ENCODE measurements at places on chromosomes 16 and 17. TPM values are rescaled to one million over a fixed set of nuclear protein-coding genes. Genes with fewer than 3 reads are reported as not detected.

DNA sequence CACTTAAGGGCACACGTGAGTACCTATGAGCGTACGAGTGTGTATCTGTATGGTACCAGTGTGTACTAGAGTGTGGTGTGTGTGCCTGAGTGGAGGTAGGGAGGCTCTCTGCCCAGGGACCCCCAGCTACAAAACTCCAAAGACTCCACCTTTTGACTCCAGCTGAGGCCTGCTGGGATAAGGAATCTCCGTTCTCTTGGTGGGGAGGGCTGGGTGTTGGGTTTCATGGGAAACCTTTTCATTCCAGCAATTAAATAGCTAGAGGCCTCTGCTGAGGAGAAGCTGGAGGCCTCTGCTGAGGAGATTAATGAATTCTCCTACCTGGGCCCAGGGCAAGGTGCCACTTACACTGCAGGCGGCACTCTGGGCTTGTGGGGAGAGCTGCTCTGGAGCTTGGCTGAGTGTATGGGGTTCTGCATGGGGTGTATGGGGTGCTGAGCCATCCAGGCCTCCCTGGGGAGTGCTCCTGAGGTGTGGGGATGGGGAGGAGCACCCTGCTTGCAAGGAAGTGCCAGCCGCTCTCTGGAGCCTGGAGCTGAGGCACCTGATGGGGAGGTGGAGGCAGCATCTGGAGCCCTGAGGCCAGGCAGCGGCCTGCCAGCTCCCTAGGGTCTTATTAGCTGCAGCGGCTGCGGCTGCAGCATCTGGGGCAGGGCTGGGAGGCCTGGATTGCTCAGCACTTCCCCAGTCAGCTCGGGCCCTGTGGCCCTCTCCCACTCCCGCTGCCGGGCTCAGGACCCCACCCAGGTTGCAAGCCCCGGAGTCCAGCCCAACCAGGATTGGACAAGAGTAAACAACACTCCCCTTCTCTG, 4.6 kb downstream of the ANKRD13B start:
- DNase-seq: no peak

GRCh38 chr17:34892461-34893249, 68.6 kb downstream of the CCT6B start:
- no peak for DNase-seq

- no peak for DNase-seq
These were observed 4.6 kb upstream of the CD7 start for GRCh38 chr17:82321947-82322466.

DNA sequence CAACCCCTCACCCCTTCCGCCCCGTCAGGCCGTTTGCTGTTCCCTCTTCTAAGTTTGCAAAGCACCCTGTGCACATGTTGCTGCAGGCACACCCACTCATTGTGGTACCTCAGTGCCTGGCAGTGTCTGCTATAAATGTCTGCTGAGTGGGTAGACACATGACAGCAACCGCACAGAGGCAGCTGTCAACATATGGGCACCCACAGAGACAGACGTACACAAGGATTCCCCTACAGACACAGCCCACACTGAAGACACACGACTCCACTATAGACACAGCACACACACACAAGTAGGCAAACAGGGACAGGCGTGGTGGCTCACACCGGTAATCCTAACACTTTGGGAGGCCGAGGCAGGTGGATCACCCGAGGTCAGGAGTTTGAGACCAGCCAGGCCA, 17.8 kb upstream of the CRK start:
- DNase-seq: no peak

DNA sequence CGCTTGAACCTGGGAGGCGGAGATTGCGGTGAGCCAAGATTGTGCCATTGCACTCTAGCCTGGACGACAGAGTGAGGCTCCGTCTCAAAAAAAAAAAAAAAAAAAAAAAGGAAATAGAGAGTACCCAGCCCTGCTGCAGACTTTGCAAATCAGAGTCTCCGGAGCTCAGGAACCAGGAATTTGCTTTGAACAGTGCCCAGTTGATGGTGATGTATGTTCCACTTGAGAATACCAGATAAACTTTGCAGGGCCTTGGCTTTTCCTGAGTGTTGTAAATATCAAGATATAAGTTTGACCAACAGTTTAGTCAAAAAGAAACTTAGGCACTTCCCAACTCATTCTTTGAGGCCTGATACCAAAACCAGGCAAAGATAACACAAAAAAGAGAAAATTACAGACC, 30.6 kb upstream of the MAP3K14 start:
- no peak for DNase-seq

DNA sequence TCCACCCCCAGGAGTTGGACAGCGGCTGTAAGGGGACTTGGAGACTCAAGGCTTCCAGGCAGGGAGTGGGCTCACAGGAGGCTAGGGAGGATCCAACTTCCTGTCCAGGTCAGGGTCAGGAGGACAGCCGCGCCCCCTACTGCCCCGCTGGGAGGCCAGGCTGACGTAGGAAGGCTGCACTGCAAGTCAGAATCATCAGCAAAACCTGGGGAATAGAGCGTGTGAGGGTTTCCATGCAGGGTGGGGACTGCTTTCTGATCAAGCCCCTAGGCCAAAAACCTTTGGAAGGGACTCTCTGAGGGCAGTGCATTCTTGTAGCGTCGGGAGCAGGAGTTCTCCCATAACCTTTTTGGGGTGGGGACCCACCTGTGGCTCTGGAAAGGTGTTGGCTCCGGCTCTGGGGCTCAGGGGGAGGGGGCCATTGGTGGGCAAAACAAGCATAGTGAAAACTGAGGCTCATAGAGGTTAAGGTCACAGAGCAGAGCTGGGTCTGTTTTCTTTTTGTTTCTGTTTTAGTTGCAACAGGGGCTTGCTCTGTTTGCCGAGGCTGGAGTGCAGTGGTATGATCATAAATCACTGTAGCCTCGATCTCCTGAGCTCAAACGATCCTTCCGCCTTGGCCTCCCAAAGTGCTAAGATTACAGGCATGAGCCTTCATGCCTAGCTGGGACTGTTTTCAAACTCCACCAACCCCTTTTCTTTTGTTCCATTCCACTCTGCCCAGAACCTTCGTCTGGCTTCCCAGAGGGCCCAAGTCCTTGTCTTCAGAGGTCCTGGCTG, 22.1 kb downstream of the RAI1 start:
- DNase-seq: no peak

DNA sequence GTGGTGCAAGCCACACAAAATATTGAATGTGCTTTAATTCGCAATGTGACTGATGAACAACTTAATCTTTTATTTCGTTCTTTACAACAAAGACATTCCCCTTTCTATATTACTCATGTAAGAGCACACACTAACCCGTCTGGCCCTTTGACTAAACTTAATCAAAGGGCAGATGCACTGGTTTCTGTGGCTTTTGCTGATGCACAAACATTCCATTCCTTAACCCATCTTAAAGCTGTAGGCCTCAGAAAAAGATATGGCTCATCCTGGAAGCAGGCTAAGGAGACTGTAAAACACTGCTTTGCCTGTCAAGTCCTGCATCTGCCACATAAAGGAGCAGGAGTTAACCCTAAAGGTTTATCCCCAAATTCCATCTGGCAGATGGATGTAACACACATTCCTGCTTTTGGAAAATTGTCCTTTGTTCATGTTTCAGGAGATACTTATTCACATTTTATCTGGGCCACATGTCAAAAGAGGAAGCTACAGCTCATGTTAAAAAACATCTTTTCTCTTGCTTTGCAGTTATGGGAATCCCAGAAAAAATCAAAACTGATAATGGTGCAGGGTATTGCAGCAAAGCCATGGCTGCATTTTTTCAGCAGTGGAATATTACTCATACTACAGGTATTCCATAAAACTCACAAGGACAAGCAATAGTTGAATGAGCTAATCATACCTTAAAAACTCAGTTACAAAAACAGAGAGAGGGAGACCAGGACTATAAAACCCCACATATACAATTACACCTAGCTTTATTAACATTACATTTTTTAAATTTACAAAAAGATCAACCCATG, 137.2 kb downstream of the AHSP start:
- no peak for DNase-seq

GRCh38 chr16:85167589-85168537, 55.6 kb upstream of the CIBAR2 start:
- DNase-seq: no peak

GRCh38 chr17:27764589-27764988, 35.7 kb downstream of the NOS2 start:
- DNase-seq: no peak

DNA sequence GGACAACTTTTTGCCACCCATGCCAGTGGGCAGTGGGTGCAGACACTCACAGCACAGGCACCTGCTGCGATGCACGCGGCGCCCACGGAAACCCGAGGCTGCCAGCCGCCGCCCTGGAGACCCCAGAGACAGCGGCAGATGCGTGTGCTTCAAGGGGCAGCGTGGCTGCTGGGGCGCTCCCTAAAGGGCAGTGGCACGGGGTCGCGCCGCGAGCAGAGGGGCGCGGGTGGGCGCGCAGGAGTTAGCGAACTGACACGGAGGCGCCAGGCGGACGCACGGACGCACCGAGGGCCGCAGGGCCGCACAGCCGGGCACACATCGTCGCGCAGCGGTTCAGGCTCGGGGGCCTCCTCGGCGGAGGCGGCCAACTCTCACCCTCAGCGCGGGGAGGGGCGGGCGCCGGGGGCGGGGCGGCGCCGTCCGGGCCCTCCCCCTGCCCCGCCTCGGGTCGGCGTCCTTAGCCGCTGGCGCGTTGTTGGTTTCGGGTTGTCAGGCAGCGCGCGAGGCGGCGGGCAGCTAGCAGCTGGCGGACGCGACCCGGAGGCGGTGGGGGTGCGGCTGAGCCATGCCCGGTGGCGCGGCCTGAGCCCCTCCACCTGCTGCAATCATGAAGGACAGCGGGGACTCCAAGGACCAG, at the start of gene KIF19:
Gene KIF19 (plus strand): TSS at position 484 of the 637 bp plus-strand sequence. CDS start 124 bp downstream, at position 608.
- no peak for DNase-seq

The KRT26 gene
- total RNA-seq: not detected

The GP1BA gene
- not detected for total RNA-seq

The CLEC19A gene
- total RNA-seq: not detected

The SLC5A10 gene
- total RNA-seq: not detected

The OTOA gene
- not detected for total RNA-seq

The SPIRE2 gene
- total RNA-seq: not detected
